ENCODE measurements at places on chromosomes 7 and 10.

- DNase-seq, result no peak
Observed at GRCh38 chr7:95389516-95389915, 6.7 kb downstream of the PON3 start.

- no peak for DNase-seq
Observed at GRCh38 chr7:45663167-45663921, 89.2 kb downstream of the ADCY1 start.

GRCh38 chr10:12689893-12690292 is 311.6 kb downstream of the CCDC3 start:
- no peak for DNase-seq

- DNase-seq, result no peak
Observed at GRCh38 chr10:53314876-53315275, 542.3 kb upstream of the MBL2 start.

DNA sequence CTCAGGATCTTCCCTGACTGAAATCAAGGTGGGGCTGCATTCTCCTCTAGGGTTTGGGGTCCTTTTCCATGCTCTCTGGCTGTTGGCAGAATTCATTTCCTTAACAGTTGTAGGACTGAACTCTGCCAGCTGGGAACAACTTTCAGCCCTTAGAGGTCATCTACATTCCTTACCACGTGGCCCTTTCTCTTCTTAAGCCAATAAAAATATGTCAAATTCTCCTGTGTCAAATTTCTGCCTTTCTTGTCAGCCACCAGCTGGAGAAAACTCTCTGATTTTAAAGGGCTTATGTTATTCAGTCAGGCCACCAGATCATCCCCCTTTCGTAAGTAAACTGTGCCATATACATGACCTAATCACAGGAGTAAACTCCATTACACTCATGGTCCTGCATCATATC is 95.3 kb upstream of the IL6 start:
- DNase-seq, result no peak

GRCh38 chr10:101000127-101000914 is 713 bp downstream of the LZTS2 start:
- DNase-seq, result no peak

- DNase-seq, result no peak
Observed at GRCh38 chr7:128945668-128946366, 8.1 kb downstream of the IRF5 start.

GRCh38 chr10:3484306-3485056 is 300.5 kb downstream of the KLF6 start:
- DNase-seq, result no peak

DNA sequence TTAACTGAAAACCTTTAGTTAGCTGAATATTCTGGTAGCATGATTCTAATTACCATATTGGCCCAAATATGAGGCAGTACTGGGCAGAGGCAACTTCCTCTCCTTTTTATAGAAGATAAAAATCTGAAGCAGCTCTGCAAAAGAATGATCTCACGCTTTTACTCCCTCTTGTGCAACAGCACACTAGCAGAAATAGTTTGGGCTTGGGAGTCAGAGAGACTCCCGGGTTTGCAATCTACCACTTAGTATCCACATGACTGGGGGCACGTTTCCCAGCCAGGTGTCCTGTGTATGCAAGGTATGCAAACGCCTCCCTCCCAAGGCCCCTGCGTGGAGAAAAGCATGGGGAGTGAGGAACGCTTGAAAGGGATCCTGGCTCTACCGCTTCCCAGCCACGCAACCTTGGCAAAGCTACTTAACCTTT is 47.2 kb upstream of the RHEB start:
- DNase-seq, result no peak

GRCh38 chr7:135161669-135162068 is 8.8 kb downstream of the CYREN start:
- DNase-seq, result no peak

DNA sequence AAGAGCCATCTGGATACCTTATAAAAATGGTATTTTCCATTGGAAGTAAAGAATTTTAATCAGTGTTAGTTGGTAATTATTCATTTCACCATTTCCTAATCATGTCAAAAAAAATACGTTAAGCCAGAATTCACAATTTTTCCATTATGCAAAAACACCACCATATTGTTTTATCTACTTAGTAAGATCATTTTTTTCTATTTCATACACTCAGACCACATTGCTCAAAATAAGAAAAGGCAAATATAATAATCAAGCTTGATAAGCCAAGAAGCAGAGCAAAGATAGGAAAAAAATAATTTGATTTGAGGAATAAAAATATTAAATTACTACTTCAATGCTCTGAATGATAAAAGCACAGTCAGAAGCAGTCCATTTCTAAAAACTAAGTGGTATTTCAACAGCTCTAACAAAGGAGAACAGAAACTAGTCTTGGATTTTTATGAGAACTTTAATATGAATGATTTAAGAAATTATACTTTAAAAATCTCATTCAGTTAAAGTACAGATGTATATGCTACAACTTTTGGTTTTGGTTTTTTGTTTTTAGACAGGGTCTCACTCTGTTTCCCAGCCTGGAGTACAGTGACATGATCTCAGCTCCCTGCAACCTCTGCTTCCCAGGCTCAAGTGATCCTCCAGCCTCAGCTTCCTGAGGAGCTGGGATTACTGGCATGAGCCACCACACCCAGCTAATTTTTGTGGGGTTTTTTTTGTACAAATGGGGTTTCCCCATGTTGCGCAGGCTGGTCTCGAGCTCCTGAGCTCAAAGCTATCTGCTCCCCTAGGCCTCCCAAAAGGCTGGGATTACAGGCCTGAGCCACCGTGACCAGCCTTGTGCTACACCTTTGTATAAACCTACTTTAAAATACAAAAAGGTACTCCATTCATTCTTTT is 46.6 kb downstream of the LRRN3 start:
- no peak for DNase-seq

GRCh38 chr7:6269527-6269926 is 2.9 kb downstream of the CYTH3 start:
- no peak for DNase-seq

DNA sequence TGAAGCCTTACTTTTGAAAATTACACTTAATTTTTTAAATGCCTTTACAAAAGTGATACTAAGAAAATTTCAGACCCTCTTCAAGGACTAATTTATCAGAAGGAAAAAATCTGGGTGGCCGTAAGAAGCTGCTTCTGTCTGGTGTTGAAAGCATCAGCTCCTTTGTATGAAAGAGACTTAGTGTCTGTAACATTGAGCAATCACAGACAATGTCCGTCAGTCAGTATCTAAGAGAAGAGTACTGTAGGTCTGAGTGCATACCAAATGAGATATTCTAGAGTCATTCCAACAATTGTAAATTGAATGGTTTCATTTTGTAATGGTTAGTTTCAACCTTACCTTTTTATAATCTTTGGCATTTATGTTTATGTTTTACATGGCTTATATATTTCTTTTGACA is 11.1 kb upstream of the MDFIC start:
- DNase-seq, result no peak

- no peak for DNase-seq
Observed at GRCh38 chr10:117362313-117362712, 12.9 kb downstream of the PDZD8 start.

- DNase-seq, result no peak
Observed at GRCh38 chr10:97669571-97669970, 17.5 kb downstream of the AVPI1 start.

DNA sequence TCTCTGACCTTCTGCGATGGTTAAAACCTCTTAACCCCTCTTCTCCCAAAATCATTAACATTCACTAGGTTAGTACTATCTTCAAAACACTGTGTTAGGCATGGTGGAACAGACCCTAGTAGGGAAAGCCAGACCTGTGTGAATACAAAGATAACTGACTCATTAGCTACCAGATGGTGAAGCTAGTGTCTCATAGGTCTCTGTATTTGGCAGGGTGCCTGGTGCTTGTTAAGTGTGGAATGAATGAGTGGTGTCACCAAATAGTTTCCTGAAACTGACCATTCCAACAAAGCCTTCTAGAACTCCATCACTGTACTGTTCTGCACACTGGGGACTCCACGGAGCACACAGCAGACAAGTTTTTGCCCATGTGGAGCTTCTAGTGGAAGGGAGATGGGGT is 27.7 kb upstream of the TM9SF3 start:
- no peak for DNase-seq

DNA sequence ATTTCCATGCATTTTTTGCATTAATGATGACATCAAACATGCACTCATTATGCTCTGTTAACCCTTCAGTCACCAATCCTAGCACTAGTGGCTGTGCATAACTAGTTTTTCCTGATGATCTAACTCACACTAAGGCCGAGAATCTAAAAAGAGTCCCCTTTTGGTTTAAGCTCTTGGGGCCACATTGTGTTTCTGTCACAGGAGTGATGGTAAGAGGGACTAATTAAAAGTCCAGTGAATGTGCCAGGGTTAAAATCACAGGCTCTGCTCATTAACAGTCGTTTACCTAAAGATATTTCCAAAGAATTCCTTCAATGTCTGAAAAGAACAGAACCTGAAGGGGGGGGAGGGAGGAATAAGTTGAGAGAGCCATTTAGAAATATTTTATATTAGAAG is 359.0 kb upstream of the ANKRD30A start:
- no peak for DNase-seq

DNA sequence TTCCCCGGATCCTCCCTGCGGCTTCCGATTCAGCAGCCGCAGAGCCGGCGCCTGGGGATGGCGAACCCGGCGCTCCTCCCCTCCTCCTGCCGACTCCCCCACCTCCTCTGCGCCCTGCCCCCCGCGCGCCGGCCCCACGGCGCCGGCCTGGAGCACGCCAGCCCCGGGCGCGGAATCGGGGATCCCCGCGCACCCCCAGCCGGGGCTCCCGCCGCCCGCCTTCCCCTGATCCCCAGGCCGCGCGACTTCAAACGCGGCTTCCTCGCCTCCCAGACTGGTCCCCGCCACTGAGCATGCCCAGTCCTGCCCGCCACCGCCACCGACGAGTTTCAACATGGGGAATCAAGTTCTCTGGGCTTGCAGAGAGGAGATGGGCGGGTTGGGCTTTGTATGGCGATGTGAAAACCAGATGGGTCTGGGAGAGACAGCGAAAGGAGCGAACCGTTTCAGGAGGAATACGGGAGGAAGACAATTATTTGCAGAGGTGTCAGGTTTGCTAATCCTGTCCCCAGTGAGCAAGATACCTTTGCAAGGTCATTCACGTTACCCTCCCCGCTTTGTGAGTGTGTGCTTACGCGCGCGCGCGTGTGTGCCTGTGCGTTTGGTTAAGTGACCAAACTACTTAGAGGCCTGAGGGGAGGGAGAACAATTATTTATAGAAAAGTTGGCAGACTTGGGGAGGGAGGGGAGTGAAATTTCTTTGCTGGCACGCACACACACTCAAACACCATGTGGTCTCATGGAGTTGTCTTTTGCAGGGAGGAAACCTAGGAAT is at the start of gene PANK1:
PANK1 (minus strand) TSS at position 276 of the 775 bp plus-strand sequence. CDS start 351 bp downstream, outside the sequence.
- peak; percentile 44 for DNase-seq

DNA sequence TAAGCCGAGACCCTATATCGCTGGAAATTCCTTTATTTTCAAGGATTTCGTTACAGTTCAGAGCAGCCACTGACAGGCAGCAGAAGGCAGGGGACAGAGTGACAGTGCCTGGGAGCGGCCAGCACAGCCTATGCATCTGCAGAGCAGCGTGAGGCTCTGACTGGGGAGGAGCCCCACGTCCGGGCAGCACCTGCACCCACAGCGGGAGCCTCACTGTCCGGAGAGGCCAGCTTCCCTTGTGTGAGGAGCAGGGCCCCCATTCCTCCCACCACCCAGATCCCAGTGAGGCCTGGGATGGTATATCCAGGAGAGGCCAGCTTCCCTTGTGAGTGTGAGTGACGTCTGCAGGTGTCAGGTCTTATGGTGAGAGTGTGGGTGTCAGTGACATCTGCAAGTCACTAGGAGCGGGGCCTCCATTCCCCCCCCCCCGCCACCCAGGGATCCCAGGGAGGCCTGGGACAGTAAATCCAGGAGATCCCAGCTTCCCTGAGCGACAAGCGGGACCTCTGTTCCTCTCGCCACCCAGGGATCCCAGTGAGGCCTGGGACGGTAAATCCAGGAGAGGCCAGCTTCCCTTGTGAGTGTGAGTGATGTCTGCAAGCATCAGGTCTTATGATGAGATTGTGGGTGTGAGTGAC is 259.1 kb downstream of the PTPRN2 start:
- no peak for DNase-seq

GRCh38 chr7:141344153-141344935 is 206.9 kb upstream of the AGK start:
- DNase-seq, result no peak

DNA sequence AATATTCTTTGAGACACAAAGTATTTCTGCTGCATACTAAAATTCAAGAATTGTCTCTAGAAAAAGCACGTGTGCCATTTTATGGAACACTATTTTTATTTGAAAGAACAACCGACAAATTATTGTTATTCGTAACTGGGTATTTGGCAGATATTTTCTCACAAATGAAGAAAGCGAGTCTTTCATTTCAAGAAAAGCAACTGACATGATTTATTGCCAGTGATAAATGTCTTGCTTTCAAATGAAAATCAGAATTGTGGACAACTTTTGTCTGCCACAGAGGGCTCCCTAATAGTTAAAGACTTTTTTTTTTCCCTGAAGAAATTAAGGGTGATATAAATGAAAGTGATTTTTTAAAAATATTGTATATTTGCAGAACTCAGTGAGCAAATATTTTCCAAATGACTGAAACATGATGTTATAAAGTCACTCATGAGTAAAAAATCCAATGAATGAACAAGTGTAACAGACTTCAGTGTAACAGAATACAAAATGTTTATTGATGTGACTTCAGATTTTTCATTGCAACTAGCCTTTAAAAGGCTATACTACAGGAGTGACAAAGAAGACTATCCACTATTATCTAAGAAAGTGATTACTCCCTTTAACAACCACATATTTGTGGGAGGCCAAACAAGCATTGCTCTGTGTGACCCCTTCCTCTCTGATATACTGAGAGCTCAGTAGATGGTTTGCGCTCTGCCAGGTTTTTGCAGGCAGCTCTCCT is 49.0 kb upstream of the SEMA3E start:
- DNase-seq, result no peak

- DNase-seq, result no peak
Observed at GRCh38 chr7:159078193-159078910, 66.3 kb downstream of the VIPR2 start.

DNA sequence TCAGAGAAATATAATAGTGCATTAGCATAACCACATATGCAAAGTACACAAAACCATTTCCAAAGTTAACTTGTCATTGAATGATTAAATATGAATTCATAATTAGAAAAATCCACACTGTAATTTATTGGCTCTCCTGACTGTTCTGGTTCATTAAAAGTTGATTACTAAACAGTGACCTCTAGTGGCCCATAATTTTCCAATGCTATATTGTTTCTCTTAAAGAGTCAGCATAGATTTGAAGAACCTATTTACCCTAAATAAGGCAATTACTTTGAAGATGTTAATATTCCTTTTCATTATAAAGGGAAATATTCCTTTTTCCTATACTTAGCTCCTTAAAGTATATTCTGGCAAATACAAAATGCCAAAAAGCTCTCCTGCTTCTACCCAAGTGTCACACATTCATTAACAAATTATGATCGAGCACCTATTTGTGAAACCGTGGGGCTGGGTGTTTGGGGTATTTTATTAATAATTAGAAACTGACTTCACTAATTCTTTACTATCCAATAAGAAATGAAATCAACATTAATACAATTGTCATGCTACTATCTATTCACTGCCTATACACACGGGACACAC is 86.2 kb downstream of the HIBADH start:
- DNase-seq, result no peak
